ENCODE measurements at places on chromosomes 7 and 10. TPM values are rescaled to one million over a fixed set of nuclear protein-coding genes. Genes with fewer than 3 reads are reported as not detected.
A peak's percentile ranks its signal among the peaks of the same experiment; 100 is the strongest.

SPAM1 gene
- not detected for total RNA-seq

SEM1 gene
- 49.7 TPM for total RNA-seq

GPR15LG gene
- not detected for total RNA-seq

GRCh38 chr10:43801140-43801539 lies 152.5 kb upstream of the ZNF32 start:
- no peak for DNase-seq

DNA sequence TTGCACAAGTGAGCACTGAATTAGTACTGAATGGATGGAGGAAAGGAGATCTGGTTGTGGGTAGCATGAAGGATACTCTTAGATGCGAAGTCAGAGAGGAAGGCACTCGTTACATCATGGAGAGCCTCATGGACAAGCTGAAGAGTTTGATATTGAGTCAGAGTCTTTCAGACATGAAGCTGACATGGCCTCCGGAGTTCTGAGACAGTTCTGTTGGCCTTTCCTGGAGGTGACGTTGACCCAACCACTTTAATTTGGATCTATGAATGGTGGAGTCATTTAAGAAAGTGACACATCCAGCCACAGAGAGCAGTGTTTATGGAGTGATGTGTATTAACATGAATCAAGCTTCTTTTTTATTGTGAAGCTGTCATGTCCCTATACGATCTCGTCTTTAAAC lies 286.3 kb upstream of the CDC14C start:
- no peak for DNase-seq

- no peak for DNase-seq
These were observed 1214.1 kb downstream of the SORCS1 start for GRCh38 chr10:105950410-105950809.

DNA sequence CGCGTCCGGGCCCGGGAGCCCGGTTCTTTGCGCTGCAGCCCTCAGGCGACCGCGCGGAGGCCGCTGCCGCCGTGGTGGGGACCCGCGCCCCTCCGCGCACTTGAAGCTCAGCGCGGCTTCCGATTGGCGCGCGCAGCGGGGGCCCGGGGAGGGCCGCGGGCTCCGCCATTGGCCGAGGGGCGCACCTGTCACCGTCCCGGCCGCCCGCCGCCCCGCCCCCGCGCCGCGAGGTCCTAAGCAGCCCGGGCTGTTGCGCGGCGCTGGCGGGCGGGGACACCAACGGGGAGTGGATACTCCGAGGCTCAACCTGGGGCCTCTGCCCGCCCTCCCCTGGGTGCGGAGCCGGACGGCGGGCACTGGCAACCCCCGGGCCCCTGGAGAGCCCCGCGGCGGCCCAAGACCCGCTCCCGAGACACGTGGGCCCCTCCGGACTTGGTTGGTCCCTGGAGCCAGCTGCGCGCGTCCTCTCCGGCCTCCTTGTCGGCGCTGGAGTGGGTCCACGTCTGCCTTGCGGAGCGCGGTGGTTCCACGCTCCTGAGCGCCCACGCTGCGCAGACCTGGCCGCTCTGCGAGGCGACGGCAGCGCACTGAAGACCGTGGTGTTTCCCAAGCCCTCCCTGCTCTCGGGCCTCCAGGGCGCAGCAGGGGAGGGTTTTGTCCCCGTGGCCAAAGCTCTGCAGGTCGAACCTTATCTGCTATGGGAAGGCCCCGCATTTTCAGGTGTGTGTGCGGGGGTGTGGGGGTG lies at the start of gene MNX1:
Gene MNX1, minus strand, starts transcription at position 76 of the 745 bp plus-strand sequence. CDS start 313 bp downstream, outside the sequence.
- peak; percentile 69 for DNase-seq

DNA sequence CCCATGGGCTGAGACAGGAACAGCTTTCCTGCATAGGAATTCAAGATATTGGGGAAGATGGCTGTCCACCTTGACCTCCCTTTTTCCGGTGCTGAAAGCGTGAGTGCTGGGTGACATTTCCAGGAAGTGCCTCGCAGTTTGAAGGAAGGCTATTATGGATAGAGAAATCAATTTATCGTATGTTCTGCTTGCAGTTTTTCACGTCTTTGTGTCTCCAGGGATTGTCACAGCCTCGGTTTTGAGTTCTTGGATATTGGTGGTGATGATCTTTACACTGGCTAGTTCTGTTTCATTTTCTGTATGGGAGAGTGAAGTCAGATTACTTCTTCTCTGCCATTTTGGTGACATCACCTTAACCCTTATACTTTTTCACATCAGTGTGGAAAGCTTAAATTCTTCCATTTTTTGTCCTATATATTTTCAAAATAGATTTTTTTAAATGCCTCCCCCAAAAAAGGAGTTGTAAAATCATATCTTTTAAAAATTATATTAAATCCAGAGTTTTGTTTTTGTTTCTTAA lies 102.5 kb upstream of the APBB1IP start:
- DNase-seq, result no peak

- DNase-seq, result no peak
These were observed 165.8 kb downstream of the CACNB2 start for GRCh38 chr10:18306031-18306430.

- DNase-seq, result no peak
These were observed 182.8 kb downstream of the ARHGAP12 start for GRCh38 chr10:31745612-31746376.
